ENCODE measurements at places on chromosomes 11 and 22. TPM values are rescaled to one million over a fixed set of nuclear protein-coding genes. Genes with fewer than 3 reads are reported as not detected.

DNA sequence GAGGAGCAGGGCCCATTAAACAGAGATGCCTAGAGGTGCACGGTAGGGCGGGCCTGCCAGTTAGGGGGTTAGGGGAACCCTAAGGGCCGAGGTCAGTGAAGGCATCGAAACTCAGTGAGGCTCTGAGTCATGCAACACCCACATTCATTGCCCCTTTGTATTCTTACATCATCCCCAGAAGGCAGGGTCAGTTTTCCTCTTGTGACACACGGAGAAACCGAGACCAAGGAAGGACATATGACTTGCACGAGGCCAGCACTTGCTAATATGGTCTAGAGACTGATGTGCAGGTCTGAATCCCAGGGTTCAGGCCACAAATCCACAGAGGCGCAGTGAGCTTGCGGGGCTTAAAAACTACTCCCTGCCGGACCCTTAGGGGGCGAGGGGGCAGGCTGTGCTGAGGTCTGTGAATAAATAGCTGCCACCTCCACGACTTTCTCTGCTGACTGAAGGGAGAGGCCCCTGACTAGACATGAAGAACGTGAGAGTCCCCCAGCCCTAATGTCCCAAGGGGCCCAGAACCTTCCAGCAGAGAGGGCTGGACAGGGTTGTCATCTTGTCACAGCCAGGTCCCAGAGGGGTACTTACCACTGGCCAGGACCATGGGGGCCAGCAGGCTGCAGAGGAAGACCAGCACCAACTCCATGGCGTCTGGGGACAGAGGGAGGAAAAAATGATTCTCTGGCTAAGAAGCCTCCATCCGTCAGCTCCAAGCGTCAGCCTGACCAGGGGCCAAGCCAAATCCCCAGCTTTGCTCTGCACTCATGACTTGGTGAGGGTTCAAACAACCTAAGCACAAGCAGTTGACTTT, 17.8 kb upstream of the FXYD2 start:
- H3K27me3 ChIP-seq = no peaks in the 10 kb centered on the region
- H3K36me3 ChIP-seq = no peaks in the 10 kb centered on the region
- no peak overlapping the region for H3K4me3 ChIP-seq
- DNase-seq = no peak

AQP11 gene
- total RNA-seq = 0.49 TPM

- peak; percentile 95 for DNase-seq
- peaks cover 74% of the 10 kb centered on the region for H3K4me1 ChIP-seq
- H3K27me3 ChIP-seq = no peaks in the 10 kb centered on the region
- H3K36me3 ChIP-seq = no peaks in the 10 kb centered on the region
Observed at GRCh38 chr11:1852877-1853276, at the start of gene LSP1. LSP1 (plus strand) TSS chr11:1853084; CDS start chr11:1853145, 61 bp downstream.

- no peak overlapping the region for H3K4me3 ChIP-seq
- no peak overlapping the region for H3K27ac ChIP-seq
- no peaks in the 10 kb centered on the region for H3K4me1 ChIP-seq
Observed at GRCh38 chr22:41245917-41246499, 5.3 kb upstream of the CHADL start.

DNA sequence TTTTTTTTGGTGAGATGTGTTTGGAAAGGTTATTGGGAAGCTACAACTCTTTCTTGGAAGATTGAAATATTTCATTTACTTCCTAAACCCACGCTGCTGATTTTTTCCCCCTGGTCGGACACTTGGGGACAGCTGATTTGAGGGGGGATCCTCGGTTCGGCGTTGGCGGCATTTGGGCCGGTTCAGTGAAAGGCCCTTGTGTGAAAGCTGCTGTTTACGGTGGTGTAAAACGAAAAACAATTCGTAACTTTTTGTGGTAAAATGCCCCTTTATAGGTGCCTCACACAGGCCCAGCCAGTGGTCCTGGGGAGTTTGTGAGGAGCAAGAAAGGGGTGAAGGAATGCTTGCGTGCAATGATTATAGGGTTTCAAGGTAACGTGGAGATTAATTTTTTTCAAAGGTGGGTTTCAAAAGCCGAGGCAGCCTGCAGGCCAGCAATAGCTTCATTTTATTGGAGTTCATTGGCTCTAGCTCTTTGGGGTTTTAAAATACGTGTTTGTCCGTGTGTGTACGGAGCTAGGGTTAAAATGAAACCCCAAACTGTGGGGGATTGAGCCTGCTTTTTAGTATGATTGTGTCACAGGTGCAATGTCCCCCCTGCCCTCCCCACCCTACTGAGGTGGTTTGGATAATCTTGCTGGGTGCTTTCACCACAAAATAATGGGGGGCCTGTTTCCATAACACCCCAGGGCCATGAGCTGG, 77.2 kb upstream of the PPARA start:
- peaks cover 21% of the 10 kb centered on the region for H3K4me1 ChIP-seq
- H3K27ac ChIP-seq = no peak overlapping the region
- no peak overlapping the region for H3K4me3 ChIP-seq
- no peaks in the 10 kb centered on the region for H3K36me3 ChIP-seq
- DNase-seq = no peak
- H3K27me3 ChIP-seq = no peaks in the 10 kb centered on the region

SLC16A8 gene
- not detected for total RNA-seq

- no peak overlapping the region for H3K4me3 ChIP-seq
- H3K36me3 ChIP-seq = peaks cover 7% of the 10 kb centered on the region
- no peak overlapping the region for H3K27ac ChIP-seq
- no peak for DNase-seq
Observed at GRCh38 chr11:61155741-61156140, 5.5 kb downstream of the VPS37C start.

MMP27 gene
- not detected for total RNA-seq

DNA sequence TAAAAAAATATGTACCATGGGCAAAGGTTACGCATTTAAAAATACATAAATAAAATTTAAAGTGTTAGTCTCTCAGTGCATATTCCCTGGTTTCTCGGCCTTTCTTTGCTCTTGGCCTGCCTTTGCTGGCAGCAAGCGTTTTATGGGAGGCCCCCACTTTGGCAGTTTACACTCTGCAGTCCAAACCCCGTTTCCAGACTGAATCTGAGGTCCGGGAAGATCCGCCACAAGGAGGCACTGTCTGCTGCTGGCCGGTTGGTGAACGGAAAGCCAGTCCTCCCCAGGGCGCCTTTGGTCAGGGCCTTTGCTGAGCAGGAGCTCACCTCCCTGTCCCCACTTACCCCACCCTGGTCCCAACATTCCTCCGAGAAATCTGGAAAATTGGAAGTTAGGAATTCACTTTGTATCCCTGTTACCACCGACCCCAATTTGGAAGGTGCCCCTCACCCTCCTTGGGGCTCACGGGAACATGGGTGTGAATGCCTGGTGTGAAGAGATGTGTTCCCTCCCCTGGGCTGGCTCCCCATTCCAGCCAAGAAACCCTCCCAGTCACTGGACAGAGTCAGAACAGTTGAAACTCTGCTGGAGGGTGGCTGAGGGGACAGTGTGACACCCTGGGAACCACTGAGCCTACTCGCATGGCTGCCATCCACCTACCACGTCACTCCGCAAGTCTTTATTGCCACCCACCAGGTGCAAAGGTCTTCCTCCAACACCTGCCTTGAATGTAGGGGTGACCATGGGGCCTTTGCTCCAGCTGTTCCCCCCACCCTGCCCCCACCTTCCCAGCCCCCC, 9.4 kb upstream of the SF1 start:
- peaks cover 4% of the 10 kb centered on the region for H3K36me3 ChIP-seq
- H3K27me3 ChIP-seq = no peaks in the 10 kb centered on the region
- peaks cover 12% of the 10 kb centered on the region for H3K4me1 ChIP-seq
- H3K4me3 ChIP-seq = no peak overlapping the region
- peak; percentile 73 for DNase-seq
- peak overlapping the region; percentile 25 for H3K27ac ChIP-seq

TEAD1 gene
- total RNA-seq = 0.19 TPM

DNA sequence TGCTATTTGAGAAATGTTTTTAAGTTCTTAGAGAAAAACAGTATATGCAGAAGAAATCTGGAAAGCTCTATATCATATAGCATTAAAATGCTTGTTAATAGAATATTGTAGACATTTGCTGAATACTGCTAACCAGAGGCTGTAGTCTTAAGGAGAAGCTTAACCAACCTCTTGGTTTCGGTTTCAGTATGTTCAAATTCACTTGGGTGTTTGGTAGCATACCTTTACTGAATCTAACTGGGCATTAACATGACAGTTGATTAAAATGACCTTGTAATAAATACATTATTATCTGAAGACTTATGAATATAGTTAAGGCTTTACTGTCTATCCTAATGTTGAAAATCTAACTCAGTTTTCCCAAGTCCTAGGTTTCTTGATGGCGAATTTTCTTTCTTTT, 5.4 kb downstream of the PCF11 start:
- H3K27ac ChIP-seq = peak overlapping the region; percentile 47
- peaks cover 39% of the 10 kb centered on the region for H3K4me1 ChIP-seq
- peaks cover 55% of the 10 kb centered on the region for H3K36me3 ChIP-seq
- peak; percentile 60 for DNase-seq

ANO5 gene
- not detected for total RNA-seq

FAM227A gene
- 0.57 TPM for total RNA-seq

DNA sequence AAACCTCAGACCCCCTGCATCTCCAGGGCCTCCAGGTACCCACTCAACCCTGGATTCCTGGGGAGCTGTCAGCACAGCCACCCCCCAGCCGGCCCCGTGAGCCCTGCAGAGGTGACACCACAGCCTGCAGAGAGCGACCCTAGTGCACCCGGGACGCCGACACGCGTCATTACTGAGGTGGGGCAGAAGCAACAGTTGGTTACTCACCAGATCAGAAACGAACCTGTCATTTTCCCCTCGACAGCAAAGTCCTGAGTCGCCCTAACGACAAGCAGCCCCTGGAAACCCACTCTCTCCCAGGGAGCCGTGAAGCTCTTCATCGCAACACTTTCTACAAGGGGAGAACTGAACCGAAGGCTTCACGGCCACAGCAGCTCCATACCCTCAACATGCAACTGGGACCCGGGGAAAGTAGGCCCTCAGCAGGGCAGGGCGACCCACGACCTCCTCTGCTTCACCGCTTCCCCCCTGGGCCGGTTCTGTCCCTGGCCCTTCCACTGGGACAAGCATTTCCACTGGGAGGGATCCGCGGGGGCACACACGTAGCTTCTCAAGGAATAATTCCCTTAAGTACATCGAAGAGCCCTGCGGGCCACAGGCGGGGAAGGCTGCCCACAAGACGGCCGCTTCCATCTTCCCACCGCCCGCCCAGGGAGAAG, 1.6 kb downstream of the BRD1 start:
- peaks cover 51% of the 10 kb centered on the region for H3K4me1 ChIP-seq
- H3K36me3 ChIP-seq = no peaks in the 10 kb centered on the region
- peak overlapping the region; percentile 68 for H3K4me3 ChIP-seq
- H3K27me3 ChIP-seq = no peaks in the 10 kb centered on the region
- DNase-seq = peak; percentile 44

DNA sequence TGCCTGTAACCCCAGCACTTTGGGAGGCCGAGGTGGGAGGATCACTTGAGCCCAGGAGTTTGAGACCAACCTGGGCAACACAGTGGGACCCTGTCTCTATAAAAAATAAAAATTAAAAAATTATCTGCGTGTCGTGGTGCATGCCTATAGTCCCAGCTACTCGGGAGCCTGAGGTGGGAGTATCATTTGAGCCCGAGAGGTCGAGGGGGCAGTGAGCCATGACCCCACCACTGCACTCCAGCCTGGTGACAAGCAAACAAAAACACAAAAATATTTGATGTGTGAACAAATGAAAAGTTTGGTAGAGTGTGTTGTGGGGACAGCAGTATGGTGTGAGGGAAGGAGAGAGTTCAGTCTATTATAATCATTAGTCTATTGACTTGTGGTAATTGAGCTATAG, 90.8 kb upstream of the PARVA start:
- H3K4me3 ChIP-seq = no peak overlapping the region
- H3K36me3 ChIP-seq = no peaks in the 10 kb centered on the region
- no peak overlapping the region for H3K27ac ChIP-seq
- H3K27me3 ChIP-seq = no peaks in the 10 kb centered on the region
- peaks cover 10% of the 10 kb centered on the region for H3K4me1 ChIP-seq
- DNase-seq = no peak

GRCh38 chr11:61695917-61696316, 15.7 kb downstream of the DAGLA start:
- no peaks in the 10 kb centered on the region for H3K36me3 ChIP-seq
- H3K4me1 ChIP-seq = no peaks in the 10 kb centered on the region
- H3K4me3 ChIP-seq = no peak overlapping the region
- DNase-seq = peak; percentile 62
- no peak overlapping the region for H3K27ac ChIP-seq
- H3K27me3 ChIP-seq = no peaks in the 10 kb centered on the region

GRK3 gene
- 65.3 TPM for total RNA-seq

SYT12 gene
- not detected for total RNA-seq

CREB3L1 gene
- total RNA-seq = not detected

DNA sequence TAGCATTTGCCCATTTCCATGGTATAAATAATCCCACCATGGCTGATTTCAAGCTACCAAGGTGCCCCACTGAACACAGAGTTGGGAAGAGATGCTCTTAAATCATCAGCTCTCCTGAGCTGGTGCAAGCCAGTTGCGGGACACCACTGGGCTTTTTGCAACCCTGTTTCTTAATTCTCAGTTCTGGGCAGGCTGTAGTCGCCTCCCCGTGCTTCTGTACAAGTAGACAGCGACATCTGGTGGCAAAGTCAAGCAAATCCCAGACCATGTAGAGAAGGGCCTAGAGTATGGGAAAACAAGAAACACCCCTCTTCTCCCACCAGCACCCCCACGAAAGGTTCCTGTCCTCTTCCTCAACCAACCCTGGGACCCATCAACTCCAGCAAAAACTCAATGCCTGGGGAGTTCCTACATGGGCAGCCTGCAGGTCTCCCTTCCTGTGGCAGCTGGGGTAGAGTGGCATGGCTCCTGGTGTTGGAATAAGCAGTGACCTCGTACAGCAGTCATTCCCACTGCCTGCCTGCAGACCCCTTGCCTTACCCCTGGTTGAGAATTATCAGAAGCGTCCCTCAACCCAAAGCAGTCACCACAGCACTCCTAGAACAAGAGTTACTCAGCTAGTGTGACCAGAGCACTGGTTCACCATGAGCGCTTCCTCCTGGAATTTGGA, 68.4 kb downstream of the IGLL5 start:
- H3K36me3 ChIP-seq = no peaks in the 10 kb centered on the region
- peaks cover 49% of the 10 kb centered on the region for H3K4me1 ChIP-seq
- H3K27me3 ChIP-seq = no peaks in the 10 kb centered on the region
- no peak overlapping the region for H3K27ac ChIP-seq
- H3K4me3 ChIP-seq = no peak overlapping the region
- DNase-seq = peak; percentile 88

OR52I1 gene
- not detected for total RNA-seq

- no peak for DNase-seq
- H3K27ac ChIP-seq = no peak overlapping the region
- H3K4me3 ChIP-seq = no peak overlapping the region
- peaks cover 5% of the 10 kb centered on the region for H3K4me1 ChIP-seq
- H3K36me3 ChIP-seq = no peaks in the 10 kb centered on the region
Observed at GRCh38 chr22:31393893-31394292, 5.5 kb upstream of the DRG1 start.

- DNase-seq = no peak
- H3K27me3 ChIP-seq = no peaks in the 10 kb centered on the region
- no peak overlapping the region for H3K27ac ChIP-seq
- no peak overlapping the region for H3K4me3 ChIP-seq
- no peaks in the 10 kb centered on the region for H3K4me1 ChIP-seq
Observed at GRCh38 chr11:64959498-64959897, 12.4 kb downstream of the MAJIN start.
